H7 (cell line): ENCODE measurements at places on chromosomes 13 and 19.

- peak; percentile 38 for DNase-seq
These were observed 113.9 kb downstream of the KCNRG start for GRCh38 chr13:50129081-50129705.

GRCh38 chr19:39913682-39914333 is 20.6 kb downstream of the FCGBP start:
- peak; percentile 41 for DNase-seq

GRCh38 chr19:52871466-52871865 is 14.0 kb upstream of the ZNF468 start:
- DNase-seq, result no peak

DNA sequence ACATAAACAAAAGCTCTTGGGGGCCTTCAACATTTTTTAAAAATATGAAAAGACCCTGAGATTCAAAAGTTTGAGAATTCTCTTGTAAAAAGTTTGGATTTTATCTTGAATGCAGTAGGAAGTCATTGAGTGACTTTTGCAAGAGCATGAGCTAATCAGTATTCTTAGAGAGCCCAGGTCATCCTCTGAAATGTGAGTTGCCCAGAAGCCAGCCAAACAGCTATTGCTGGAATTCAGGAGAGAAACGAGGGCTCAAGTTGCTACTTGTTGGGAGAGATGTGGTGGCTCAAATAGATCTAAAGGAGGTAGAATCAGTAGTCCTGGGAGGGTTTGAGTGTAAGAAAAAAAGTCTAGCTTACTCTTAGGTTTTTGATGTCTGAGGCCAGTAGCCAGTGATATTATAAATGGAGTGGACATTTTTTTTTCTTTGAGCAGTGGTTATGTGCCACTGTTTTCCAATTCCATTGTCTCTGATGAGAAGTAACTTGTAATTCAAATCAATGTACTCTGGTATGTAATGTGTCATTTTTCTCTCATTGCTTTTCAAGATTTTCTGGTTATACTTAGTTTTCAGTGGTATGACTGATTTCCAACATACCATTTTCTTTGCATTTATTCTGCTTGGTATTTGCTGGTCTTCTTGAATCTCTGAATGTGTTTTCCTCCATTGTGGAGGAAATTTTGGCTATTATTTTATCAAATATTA is 30.7 kb downstream of the LMO7 start:
- DNase-seq, result no peak

DNA sequence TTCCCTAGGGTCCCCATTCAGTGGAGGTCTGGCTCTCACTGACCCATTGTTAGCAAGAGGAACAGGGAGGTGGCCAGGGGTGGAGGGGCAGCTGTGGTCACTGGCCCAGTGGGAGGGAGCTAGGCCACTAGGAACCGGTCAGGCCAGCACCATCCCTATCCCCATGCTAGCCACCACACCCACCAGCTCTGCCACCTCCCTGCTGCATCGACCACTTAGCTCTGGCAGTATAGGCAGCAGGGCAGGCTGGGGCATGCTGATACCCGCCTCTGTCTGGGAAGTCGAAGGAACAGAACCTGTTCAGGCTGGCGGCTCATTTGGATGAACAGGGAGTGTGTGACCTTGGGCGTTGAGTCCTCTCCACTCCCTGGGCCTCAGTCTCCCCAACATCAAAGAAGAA is 4.7 kb downstream of the PPP1R13L start:
- DNase-seq, result peak; percentile 25

DNA sequence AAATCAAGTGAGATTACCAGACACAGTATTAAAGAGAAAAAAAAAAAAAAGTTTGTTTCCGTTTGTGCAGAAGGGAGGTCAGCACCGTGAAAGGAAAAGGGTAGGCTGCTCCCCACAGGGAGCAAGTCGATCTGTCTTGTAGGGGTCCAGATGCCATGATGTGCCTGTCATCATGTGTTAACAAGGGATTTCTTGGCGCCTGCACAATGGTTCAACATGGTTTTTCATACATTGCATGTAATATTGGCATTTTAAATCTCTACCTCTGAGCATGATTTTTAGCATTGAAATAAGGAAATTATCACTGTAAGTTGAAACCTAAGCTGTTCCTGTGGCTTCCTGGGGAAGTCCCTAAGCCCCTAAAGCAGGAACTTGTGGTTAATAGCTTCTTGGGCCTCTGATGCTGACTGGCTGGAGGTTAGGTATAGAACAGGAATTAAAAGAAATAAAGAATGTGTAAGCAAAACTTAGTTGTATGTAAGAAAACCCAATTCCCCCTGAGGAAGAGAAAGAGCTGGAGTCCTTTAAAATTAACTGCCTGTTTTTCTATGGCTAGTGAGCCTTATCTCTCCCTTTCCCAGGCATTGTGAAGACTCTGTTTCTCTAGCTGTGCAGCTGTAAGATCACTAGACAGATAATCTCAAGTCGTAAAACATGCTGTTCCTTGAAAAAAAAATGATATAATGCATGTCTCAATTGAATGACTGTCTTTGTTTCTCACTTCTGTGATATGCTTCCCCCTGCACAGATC is 7.4 kb upstream of the FCGBP start:
- no peak for DNase-seq

GRCh38 chr13:41313659-41314197 is 2.7 kb downstream of the NAA16 start:
- DNase-seq, result no peak

GRCh38 chr19:33234736-33235135 is 9.1 kb upstream of the SLC7A10 start:
- DNase-seq, result no peak

GRCh38 chr13:24275041-24275440 is 34.3 kb upstream of the C1QTNF9 start:
- DNase-seq, result no peak

- DNase-seq, result no peak
These were observed 1426.8 kb downstream of the SLITRK5 start for GRCh38 chr13:89097994-89098393.

DNA sequence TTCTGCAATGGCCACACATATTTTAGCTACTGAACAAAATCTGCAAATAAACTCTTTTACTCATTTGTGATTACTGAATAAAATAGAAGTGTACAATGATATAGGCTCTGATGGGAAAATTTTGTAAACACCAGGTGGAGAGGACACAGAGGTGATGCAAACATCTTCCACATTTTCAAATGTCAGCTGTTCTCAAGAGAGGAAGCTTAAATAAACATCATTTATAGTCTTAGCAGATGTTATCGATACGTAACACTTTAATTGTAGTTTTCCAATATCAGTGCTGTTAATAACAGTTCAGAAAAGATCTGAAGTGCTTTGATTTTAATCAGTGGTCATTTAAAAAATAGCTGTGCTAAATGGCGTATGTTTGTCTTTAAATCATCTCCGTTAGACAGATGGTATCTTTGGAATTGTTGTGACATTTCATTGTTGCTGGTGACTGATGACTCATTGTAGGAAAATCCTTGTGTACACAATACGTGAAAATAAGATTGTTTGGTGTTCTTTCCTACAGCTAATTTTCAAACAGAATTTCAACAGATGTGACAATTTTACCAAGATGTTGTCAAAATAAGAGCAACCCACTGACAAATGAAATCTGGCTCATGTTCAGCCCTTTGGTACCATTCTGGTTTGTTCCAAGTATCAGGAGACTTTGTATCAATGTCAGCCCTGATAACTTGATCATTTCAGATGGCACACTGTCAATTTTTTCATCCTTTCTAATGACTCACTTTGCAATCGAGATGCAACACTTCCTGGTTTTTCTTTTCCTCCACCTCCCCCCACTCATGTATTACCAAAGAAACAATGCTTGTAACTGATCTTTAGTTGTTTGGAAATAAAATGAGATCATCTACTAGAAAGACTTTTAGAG is 516.0 kb downstream of the DCT start:
- DNase-seq, result no peak

DNA sequence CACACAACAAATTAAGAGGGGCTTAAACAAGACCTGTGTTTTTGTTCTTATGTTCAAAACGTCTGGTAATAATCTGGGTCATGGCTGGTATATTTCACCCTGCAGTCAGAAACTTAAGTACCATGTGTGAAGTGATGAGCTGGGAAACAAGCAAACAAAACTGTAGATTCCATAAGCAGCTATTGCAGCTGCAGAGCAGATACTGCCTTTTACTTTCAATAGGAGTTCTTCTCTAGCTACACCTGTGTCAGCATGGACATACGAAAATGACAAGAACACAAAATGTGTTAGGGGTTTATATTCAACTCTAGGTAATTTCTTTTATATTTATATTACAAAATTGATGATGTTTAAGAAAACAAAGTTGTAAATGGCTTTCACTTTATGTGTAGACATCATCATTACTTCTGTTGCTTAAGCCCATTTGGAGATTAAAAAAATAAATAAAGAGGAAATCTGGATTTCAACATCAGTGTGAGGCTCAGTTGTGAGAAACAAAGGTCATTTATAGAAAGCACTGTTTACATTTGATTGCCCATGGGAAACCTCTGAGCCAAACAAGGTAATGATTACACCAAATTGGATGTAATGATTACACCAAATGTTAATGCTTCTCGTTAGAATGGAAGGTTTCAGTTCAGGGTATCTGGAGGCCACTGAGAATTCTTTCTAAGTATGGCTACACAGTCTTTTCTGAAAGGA is 451.0 kb upstream of the SLC10A2 start:
- DNase-seq, result no peak

GRCh38 chr13:40217675-40218074 is 448.8 kb downstream of the FOXO1 start:
- DNase-seq, result no peak

GRCh38 chr13:101262306-101262705 is 154.0 kb downstream of the NALCN start:
- no peak for DNase-seq

DNA sequence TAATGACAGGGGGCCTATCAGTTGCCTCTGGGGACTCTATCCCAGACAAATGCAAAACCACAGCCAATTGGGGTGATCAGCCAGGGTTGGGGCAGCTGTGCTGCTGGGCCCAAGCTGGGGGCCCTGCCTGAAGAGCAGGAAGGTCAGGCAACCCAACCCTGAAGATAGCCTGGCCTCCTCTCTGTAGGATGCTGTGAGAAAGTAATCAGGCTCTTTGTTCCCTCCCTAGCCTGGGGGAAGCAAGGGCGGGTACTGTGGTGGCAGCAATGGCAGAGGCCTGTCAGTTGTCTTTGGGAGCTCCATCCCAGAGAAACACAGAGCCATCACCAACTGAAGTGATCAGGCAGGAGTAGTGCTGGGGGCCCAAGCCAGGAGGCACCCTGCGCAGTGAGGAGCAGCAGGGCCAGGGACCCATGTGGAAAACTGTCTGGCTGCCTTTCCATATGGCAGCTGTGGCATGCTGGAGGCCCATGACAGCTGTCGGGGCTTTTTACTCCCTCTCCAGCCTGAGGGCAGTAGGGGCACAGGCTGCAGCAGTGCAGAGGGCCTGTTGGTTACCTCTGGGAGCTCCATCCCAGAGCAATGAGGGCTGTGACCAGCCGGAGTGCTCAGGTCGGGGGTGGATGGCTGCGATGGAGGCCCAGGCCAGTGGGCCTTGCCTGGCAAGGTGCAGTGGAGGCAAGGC is 73.6 kb upstream of the ATP12A start:
- peak; percentile 19 for DNase-seq

GRCh38 chr13:113573065-113573464 is 11.5 kb upstream of the TFDP1 start:
- no peak for DNase-seq

- peak; percentile 81 for DNase-seq
These were observed 829 bp downstream of the KCNC3 start for GRCh38 chr19:50328224-50328872.

DNA sequence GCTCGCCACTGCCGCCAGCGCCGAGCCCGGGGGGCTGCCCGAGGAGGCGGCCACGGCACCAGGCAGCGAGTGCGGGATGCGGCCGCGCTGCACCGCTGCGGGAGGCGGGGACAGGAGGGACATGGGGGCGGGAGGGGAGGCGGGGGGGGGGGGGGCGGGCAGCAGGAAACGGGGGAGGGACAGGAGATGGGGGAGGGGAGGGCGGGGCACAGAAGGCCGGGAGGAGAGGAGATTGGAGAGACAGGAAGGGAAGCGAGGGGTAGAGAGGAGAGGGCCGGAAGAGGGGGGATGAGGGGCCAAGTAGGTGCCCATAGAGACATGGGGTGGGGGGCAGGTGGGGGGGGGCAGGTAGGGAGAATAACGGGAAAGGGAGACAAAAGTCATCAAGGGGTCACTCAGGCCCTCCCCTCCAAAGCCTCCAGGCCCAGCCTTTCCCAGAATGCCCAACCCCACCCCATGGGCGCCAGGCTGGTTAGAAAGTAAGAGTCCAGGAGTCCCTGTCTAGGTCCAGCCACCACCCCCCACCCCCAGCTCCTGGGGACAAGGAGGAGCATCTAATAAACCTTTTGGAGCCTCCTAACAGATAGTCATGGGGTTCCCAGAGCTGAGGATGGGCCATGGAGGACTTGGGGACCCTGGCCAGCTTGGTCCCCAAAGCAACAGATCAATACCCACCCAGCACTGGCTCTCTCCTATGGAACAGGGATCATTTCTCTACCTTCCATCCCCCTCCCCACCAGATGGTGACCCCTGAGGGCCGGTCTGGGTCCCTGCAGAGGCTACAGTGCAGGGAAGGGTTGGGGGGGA is 9.5 kb downstream of the NR2F6 start:
- DNase-seq, result peak; percentile 94

DNA sequence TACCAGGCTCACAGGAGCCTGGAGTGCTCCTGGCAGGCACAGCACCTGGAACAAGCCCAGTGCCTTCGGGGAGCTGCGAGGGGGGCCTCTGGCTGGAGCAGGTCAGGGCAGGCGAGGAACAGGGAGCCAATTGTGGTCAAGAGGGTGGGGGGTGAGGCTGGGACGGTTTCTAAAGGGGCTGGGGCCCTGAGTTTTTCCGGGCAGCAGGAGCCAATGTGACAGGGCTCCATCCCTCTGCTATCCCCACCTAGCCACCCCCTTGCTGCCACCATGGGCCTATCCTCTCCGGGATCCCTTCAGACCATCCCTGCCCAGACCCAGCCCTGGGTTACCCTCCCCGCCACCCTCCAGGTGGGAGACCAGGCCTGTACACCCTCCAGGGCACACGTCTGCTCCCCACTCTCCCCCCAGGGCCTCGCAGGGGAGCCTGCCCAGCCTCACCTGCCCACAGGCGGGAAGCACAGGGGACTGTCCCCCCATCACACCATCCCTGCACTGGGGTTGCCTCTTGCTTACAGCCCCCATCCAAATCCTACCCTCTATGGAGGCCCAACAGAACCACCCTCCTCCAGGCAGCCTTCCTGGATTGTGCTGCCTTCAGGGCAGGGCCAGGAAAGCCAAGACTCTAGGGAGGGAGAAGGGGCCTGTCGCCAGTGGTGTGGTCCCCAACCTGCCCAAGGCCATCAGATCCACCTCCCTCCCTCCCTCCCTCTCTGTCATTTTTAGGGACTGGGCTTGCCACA is 121.0 kb downstream of the URI1 start:
- DNase-seq, result peak; percentile 58

DNA sequence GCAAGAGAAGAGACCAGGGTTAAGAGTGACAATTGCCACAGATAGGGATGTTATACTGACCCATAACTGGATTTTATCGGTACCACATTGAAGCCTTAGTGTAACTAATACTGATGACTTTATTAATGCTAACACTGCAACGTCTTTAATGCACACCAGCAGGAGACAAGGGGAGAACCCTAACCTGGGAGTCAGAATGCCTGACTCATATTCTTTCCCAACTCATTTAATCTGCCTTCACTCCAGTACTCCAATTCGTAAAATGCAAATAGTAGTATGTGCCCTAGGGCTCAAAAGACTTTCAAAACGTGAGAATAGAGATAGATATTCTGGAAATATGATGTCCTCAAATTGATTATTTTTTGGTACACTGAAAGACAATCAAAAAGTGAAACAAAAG is 62.4 kb downstream of the GPC6 start:
- no peak for DNase-seq

- DNase-seq, result no peak
These were observed 796.9 kb downstream of the SLITRK1 start for GRCh38 chr13:83085186-83085900.
